ENCODE measurements at places on chromosomes 1 and 21.

DNA sequence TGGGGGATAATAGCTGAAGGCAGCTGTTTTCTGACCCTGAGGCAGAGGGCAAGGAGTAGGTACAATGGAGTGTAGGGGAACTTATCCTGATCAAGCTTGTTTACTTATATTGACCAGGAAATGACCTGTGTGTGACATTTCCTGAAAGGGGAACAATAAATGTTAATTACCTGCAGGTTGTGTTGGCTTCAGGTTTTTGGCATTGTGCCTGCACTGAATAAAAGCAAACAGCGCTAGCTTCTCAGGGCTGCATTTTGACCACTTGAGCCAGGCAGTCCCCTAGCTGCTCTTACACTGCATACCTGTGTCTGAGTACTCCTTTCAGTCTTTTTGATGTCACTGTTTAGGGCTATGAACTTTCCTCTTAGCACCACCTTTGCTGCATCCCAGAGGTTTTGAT, 40.6 kb downstream of the DRAM2 start:
- no peak for DNase-seq

- peak; percentile 71 for DNase-seq
Measured at GRCh38 chr1:201511941-201512539, 5.1 kb upstream of the CSRP1 start.

GRCh38 chr1:8388732-8389562, 71.0 kb downstream of the SLC45A1 start:
- DNase-seq, result no peak

DNA sequence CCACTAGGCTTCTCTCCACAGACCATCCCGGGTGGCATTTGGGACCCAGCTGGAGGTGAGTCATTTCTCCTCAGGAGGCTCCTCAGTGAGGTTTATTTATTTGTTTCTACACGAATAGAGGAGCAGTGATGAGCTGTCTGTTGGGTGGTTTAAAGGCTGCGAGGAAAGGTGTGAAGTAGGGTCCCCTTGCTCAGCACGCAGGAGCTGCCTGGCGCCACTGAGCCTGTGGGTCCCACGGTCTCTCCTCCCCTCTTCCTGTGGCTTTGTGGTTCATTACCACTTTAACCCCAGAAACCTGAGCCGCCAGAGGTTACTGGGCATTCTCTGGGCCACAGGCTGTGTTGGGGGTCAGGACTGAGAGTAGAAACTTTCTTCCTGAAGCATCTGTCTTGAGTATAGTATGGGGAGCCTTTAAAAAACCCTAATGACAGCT, 39.9 kb downstream of the IL6R start:
- peak; percentile 77 for DNase-seq

GRCh38 chr1:12316331-12316730, 86.5 kb downstream of the VPS13D start:
- DNase-seq, result no peak

- DNase-seq, result no peak
Measured at GRCh38 chr1:159352436-159352835, 50.3 kb downstream of the FCER1A start.

DNA sequence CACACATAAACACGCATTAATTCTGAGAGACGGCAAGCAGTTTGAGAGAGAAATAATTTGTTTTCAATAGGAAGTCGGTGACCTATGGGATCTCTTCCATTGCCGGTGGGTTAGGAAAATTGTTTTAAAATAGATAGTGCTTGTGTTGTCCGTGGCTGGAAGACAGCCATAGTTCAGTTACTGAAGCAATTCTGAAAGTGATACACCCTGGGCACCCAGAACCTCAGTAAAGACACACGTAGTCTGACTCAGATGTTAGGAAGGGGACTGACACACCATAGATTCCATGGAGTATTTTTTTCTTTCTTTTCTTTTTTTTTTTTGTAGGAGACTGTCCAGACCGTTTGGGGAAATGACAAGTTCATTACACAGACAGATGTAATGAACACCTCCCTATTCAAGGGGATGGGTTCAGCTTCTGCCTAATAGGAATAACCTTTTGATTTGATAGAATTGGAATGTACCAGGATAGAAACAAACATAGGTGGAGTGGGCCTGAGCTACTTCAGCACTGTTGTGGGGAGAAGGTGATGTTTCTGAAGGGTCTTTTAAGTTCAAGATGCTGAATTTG, 1.6 kb downstream of the C1orf21 start:
- DNase-seq, result no peak

GRCh38 chr1:43801203-43801602, 93.9 kb downstream of the ST3GAL3 start:
- no peak for DNase-seq

- no peak for DNase-seq
Measured at GRCh38 chr1:45299981-45300668, 26.6 kb upstream of the HPDL start.

DNA sequence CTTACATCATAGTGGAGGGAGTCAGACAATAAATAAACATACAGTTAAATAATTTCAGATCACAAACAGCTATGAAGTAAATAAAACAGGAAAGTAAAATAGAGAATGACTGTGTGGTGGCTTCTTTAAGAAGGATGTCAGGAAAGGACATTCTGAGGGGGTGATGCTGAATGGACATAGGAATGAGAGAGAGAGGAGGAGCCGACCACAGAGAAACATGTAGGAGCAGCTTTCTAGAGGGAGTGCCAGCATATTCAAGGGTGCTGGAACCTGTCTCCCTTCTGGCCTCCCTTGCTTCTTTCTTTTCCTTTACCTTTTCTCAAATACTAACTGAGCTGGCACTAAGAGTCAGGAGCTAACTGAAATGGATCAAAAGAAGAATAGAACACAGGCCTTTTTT, 20.5 kb upstream of the BCL10 start:
- no peak for DNase-seq

- no peak for DNase-seq
Measured at GRCh38 chr1:179202161-179202560, 27.3 kb downstream of the ABL2 start.

- no peak for DNase-seq
Measured at GRCh38 chr1:53554592-53555305, 95.5 kb downstream of the DMRTB1 start.

DNA sequence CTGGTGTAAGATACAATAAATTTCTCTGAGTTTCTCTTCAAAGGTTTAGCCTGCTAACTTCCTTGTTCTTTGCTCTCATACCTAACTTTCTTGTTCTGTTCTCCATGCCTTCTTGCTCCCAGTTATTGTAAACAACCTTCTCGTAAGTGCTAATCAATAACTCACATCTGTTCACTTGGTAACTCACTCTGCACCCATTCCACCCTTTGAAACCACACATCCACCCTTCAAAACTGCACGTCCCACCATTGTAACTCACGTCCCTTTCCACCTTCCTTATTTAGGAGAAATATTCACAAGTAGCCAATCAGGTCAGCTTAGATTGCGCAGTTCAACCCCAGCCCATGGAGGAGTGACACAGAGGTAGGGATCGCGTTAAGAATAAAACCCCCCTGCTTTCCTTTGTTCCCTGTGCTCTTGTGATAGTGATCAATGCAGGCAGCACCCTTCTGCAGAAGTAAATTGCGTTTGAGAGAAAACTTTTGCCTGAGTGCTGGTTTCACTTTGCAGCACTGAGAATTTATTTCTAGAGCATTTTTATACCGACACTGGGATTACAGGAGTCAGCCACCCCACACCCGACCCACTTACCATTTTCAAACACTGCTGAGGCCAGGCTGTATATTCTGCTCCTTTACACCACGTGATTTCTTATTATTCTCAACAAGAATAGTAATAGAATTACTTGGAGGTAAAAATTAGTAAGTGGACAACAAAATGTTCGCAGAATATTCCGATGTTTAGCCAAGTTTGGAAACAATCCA, 789.2 kb upstream of the RGS18 start:
- DNase-seq, result no peak

GRCh38 chr1:45730075-45730779, 20.2 kb downstream of the IPP start:
- DNase-seq, result no peak

DNA sequence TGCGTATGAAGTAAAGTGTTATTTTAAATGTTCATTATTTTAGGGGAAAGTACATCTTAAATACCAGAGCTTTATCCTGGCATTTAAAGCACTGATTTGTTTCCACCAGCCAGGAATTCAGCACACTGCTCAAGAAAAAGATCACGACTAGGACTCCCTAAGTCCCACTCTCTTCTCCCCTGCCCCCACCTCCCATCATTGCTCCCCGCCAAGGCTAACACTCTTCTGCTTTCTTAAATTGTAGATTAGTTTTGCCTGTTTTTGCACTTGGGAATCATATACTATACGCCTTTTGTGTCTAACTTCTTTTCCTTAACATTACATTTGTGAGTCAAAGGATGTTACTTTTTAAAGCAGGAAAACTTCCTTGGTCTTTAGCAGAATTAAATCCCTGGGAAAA, 37.5 kb upstream of the C1orf105 start:
- DNase-seq, result no peak

DNA sequence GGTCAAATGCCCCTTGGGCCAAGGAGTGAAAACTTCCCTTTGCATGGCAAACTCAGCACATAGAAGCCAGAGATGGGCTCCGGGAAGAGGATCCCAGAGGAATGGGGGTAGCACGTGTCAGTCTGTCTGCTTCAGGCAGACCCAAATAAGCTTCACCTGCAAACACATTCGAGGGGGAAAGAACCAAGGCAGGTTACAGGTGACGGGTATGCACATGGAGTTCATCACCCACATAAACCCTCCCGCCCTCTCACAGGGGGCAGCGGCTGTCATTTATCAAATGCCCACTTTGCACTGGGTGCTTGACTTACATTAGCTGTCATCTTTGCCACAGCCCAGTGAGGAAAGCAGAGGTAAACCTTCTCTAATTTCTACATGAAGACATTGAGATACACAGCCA, 73.0 kb upstream of the TLR5 start:
- no peak for DNase-seq

DNA sequence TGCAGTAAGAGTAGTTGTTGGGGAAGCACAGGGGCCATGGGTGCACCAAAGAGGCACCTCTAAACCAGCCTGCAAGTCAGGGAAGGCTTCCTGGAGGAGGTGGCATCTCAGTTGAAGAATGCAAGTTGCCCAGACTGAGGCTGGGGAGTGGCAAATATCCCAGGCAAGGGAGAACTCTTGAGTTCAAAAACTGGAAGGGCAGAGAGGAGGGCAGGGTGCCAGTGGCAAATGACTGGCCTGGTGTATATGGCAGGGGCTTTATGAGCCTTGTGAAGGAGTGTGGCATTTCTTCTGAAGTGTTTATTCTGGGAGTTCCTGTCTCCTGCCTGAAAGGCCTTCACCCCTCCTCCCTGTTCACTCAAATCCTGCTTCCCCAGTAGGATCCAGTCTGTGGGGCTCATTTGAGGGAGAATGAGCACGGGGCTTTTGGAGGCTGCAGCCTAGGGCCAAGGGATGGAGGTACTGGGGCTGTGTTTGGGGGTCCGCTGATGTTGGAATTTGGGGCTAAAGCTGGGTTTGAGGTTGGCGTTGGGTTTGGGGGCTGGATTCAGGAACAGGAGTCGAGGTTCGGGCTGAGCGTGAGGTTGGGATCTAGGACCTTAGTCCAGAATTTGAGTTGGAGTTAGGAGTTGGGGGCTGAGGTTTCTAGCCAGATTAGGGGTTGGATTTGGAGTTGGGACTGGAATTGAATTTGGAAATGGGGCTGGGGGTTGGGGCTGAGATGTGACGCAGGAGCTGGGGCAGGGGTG, at the start of gene TMEM125:
TMEM125 (plus strand) TSS at position 357 of the 749 bp plus-strand sequence. CDS start 2,740 bp downstream, outside the sequence.
- no peak for DNase-seq

- no peak for DNase-seq
Measured at GRCh38 chr21:29938776-29939103, 1.1 kb downstream of the GRIK1 start.

DNA sequence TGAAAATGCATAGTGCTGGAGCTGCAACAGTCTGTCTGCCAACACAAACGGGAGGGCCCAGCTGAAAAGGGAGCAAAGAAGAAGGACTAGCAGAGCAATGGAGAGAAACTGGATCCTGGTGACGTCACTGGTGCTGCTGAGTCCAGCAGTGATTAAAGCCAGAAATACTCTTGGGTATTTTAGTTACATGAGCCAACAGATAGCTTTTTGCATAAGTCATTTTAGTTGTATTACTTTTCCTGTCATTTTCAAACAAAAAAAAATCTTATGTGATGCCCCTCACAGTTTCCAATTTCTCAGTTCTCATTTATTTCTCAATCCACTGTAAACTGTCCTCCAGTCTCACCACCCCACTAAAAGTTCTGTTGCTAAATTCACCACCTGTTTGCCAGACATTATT, 38.7 kb upstream of the NEK7 start:
- DNase-seq, result no peak

DNA sequence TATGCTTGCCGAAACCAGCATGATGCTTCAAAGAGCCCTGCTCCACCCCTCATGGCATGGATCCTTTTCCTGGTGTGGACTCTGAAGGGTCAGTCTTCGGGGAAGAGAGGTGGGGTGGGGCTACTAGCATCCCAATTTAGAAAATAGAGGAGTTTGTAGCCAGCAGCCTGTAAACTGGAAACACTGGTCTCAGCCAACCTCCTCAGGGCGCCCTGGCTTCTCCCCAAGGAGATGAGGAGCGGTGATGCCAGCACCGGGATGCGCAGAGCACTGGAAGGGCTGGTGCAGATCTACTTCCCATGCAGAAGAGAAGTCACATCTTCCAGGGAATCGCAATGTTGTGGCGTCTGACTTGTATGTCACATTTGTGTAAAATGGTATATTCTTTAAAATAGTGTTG, 6.4 kb upstream of the IKBKE start:
- DNase-seq, result no peak

- DNase-seq, result no peak
Measured at GRCh38 chr1:33169290-33170055, 12.4 kb downstream of the TRIM62 start.

DNA sequence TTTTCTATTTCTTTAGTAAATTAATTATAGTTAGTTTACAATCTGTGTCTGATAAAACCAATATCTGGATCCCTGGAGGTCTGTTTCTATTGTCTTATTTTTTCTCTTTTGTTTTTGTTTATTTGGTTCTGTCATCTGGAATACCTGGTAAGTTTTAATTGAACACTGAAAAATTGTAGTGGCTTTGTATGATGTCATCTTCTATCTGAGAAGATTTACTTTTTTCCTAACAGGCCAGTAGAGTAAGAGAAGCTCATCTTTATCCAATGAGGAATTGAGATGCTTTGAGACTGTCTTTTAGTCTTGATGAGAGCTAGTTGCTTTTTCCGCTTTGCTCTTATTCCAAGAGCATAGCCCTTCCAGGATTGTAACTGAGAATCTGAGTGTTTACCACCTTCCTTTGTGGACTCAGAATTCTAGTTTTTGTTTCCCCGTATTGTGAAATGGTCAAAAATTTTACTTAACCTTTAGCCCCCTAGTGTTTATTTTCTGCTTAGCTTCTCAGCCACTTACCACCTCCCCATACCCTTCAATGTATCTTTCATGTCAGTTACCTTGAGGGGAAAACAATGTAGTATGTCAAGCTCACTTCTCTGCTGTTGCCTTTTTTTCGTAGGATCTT, 25.0 kb downstream of the PTGFRN start:
- DNase-seq, result no peak

DNA sequence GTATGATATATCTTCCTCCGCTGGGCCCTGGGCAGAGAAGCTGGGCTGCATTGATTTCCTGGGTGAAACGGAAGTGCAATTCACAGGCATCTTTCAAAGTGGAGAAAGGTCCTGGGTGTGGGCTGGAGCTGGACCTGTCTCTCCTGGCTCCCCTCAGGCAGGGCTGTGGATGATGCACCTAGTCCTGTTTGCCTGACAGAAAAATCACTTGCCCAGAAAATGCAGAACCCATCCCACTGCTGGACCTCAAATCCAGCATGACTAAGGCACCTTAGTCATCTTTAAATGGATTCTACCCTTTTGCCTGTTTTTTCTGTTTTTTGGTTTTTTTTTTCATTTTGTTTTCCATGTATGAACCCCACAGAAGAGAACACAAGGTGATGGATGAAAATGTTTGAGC, 49.7 kb downstream of the MYSM1 start:
- no peak for DNase-seq

GRCh38 chr1:110293601-110294104, 45.5 kb upstream of the RBM15 start:
- DNase-seq, result no peak

GRCh38 chr1:109802136-109802900, 38.6 kb upstream of the EPS8L3 start:
- no peak for DNase-seq

All from GM06990 (cell line).